NCI-H774 (cell line): ENCODE measurements at places on chromosomes 1 and 21.

- DNase-seq: no peak
Measured at GRCh38 chr1:211478801-211479578, 13.0 kb downstream of the RD3 start.

- DNase-seq: no peak
Measured at GRCh38 chr1:240687820-240688219, 75.9 kb upstream of the GREM2 start.

DNA sequence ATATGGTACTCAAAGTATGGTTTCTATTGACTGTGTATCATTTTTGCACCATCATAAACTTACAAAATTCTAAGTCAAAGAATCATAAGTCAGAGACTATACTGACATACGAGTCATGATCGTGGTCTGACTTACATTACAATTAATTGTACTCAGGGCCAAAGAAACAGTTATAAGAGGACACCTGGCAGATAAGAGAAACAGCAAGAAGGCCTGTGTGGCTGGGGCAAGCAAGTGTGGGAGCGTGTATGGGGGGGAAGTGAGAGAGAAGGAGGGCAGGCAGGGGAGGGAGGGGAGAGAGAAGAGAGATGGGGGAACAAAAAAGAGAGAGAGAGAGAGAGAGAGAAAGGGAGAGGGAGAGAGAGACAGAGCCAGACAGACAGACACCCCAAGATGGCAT is 70.9 kb downstream of the RERE start:
- DNase-seq: no peak

- DNase-seq: no peak
Measured at GRCh38 chr1:223299553-223299952, 64.4 kb downstream of the SUSD4 start.

GRCh38 chr1:224529844-224530243 is 86.3 kb upstream of the CNIH3 start:
- no peak for DNase-seq

GRCh38 chr21:34075760-34076660 is 2.6 kb downstream of the MRPS6 start:
- DNase-seq: no peak

GRCh38 chr1:116258668-116259419 is 114.2 kb upstream of the ATP1A1 start:
- DNase-seq: no peak

- DNase-seq: no peak
Measured at GRCh38 chr1:65478379-65479026, 58.0 kb downstream of the LEPR start.

DNA sequence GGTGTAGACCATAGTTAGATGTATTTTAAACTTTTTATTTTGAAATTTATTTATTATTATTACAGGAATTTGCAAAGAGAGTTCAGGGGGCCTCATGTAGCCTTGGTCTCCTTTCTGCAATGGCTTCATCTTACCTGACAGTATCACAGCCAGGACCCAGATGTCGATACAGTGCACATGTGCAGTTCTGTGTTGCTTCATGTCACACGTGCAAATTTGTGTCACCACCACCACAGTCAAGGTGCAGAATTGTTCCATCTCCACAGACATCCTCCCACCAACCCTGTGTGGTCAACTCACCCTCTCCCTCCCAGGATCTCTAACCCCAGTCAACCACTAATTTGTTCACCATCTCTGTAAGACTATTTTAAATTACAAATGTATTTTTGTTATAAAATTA is 184.5 kb downstream of the CAMTA1 start:
- no peak for DNase-seq

DNA sequence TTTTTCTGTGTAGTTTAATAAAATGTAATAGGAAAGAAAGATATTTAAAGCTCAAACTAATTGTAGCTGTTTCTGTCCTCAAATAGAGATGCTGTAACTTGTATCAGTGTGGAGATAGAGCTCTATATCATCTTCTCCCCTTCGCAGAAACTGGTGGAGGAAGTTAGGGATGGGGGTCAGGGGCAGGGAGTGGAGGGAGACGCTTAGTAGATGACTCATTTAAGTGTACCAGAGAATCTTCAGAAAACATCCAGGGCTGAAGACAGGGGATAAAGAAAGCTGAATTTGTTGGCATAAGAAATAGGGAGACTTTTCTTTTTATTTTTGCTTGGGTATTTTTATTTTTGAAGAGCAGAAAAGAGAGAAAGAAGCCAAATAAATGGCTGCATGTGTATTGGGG is 282.6 kb upstream of the DPYD start:
- no peak for DNase-seq

GRCh38 chr1:79646880-79647279 is 640.4 kb upstream of the ADGRL4 start:
- DNase-seq: no peak

DNA sequence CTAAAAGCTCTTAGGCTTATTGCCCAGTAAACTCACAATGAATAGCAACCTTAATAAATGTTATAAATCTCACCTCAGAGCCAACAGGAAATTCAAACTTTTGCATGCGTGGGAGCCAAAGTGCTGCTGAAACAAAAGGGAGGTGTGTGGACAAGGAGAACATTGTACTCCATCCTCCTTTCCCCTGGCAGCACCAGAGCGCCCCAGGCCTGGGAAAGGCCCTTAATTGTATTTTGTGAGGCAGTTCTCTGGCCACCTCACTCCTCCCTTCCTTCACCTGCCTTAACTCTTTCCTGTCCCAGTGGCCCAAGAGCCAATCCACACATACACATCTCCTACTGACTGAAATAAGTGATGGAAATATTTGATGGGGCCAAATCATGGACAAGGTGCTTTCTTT is 648.5 kb downstream of the LMO4 start:
- no peak for DNase-seq

DNA sequence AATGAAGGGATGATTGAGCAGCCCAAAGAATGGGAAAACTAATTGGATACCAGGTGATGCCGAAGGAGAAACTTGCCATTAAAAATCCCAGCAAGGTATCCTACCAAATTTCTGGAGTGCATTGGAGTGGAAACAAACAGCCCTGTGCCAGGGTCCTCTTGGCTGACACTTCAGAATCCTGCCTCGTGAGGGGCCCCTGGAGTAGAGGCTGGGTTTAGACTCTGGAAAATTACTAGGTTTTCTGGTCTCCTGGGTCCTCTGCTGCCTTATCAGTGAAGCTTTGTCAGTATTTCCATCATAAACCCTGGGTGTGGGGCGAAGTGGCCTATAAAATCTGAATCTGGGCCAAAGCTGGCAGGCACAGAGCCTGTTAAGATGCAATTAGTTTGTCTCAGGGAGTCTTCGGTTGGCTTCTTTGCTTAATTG is 289.2 kb upstream of the USP24 start:
- DNase-seq: no peak

DNA sequence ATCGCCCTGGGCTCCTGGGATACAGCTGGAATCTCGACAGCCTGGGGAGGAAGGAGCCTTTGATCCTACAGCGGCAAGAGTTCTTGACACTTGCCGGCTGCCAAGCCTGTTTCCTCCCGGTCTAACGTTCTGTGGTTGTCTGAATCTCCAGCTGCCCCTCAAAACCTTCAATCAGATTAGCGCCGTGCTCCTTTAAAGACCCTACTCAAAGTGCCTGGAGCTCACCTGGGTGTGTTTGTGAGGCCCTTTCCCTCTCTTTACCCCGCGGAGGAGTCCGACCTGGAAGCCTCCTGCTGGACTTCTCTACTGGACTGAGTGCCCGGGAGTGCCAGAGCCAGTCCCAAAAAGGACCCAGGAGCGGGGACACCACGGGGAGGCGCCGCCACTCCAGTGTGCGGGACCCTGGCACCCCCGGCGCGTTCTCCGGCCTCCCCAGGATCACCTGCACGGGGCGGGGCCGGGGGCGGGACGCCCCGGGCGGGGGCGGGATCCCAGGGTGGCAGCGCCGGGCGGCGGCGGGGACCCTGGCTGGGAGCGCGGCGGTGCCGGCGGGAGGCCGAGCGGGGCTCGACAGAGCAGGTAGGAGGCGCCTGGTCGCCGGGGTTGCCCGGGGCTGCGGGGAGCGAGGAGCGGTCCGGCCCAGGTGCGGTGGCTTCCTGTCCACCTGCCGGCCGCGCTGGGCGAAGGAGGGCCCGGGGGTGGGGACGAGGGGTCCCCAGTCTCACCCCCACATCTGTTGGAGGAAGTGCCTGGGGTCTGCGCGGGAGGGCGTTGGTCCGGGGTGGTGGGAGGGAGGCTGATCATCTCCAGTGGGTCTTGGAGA is at the start of gene NCMAP:
TSS of gene NCMAP (plus strand) at position 497 of the 823 bp plus-strand sequence. CDS start 39,344 bp downstream, outside the sequence.
- no peak for DNase-seq
